Hematopoietic multipotent progenitor cell treated with erythropoietin and hydrocortisone succinate and interleukin-3 and kit ligand, for 8 days (in vitro differentiated cells): ENCODE measurements at places on chromosomes 3 and 15.

GRCh38 chr15:62104401-62104800, 37.6 kb downstream of the C2CD4A start:
- DNase-seq, result no peak

GRCh38 chr15:34365836-34366235, 1.2 kb downstream of the LPCAT4 start:
- no peak for DNase-seq

DNA sequence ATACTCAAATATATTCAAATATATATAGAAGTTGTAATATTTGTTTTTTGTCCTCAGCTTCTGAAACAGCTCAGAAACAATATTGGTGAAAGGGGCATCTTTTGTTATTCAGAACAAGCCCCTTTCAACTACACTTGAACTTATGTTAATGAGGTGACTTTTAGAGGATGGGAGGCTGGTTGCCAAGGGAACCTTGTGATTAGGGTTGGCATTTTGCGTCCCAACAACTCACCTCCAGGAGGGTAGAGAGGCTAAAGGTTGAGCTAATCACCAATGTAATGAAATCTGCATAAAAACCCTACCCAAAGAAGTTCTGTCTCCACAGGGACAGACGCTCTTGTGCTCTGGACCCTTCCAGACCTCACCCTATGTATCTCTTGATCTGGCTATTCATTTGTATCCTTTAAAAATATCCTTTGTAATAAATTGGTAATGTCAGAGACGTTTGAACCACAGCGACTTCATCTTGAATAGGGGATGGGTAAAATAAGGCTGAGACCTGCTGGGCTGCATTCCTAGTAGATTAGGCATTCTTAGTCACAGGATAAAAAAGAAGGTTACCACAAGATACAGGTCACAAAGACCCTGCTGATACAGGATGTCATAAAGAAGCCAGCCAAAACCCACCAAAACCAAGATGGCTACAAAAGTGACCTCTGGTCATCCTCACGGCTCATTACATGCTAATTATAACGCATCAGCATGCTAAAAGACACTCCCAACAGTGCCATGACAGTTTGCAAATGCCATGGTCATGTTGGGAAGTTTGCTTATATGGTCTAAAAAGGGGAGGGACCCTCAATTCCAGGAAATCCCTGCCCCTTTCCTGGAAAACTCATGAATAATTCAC, 111.1 kb downstream of the FMN1 start:
- DNase-seq, result no peak

DNA sequence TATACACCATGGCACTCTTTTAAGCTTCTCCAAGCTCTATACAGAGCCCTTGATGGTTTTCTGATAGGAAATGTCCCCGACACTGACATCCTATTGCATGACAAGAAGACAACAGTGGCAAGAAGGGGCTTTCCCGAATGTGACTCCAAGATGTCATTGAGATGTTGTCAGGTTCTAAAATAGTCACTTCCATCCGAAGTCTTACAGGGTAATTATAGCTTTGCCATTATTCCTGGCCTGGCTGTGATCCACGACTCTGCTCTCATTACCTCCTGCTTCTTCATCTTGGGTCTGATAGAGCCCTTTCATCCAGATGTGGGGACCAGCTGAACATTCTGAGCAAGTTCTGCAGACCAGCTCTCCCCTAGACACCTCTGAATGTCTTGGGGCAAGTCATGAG, 40.6 kb upstream of the ADAMTS9 start:
- no peak for DNase-seq

- DNase-seq, result no peak
Observed at GRCh38 chr3:130395331-130395730, 49.9 kb downstream of the COL6A5 start.

- DNase-seq, result peak; percentile 50
Observed at GRCh38 chr3:81643721-81644120, 117.7 kb downstream of the GBE1 start.

DNA sequence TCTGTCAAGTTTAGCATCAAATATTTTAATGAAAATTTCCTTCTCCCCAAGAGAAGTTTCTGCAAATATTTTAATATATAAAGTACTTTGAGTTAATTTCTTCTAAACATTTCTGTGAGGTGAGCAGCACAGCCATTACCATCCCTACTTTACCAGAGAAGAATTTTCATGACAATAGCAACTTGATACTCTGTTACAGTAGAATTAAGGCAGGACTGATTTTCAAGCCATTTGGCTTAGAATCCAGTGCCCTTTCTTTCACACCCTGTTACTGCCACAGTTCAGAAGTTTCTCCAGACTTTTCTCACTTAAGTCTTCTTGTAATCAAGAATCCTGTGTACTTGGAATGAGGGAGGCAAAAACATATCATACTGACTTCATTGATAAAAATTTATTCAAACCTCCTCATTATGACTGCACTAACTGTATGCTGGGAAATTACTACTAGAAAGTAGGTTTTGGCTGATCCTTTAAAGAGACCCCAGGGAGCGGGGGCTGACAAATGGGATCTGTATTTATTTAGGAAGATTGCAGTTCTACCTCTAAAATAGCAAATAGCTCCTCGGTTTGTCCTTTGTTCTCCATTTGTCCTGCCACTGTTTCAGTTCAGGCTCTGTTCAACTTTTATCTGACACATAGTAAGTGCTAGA, 557.0 kb upstream of the SGO1 start:
- DNase-seq, result no peak

DNA sequence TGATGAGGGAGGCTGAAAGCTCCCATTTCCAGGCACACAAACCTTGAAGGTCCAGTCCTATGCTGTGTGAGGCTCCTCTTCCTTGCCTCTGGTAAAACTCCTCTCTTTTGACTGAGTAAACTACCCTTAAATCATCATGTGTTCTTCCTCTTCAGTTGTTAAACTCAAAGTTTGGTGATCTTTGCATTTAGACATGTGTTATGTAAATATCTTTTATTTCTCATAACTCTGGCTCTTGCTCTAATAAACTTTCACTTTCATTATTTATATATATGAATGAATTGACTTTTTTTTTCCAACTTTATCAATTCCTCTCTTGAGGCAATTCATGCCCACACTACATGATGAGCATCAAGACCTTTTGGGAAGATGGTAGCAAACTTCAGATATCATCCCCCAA, 26.6 kb downstream of the SUCNR1 start:
- DNase-seq, result no peak

GRCh38 chr3:117756563-117756962, 1047.0 kb downstream of the TUSC7 start:
- DNase-seq, result no peak

- DNase-seq, result peak; percentile 26
Observed at GRCh38 chr15:34436956-34437442, 609 bp downstream of the GOLGA8A start.

- DNase-seq, result peak; percentile 96
Observed at GRCh38 chr3:72591522-72592421, 256.5 kb downstream of the SHQ1 start.

DNA sequence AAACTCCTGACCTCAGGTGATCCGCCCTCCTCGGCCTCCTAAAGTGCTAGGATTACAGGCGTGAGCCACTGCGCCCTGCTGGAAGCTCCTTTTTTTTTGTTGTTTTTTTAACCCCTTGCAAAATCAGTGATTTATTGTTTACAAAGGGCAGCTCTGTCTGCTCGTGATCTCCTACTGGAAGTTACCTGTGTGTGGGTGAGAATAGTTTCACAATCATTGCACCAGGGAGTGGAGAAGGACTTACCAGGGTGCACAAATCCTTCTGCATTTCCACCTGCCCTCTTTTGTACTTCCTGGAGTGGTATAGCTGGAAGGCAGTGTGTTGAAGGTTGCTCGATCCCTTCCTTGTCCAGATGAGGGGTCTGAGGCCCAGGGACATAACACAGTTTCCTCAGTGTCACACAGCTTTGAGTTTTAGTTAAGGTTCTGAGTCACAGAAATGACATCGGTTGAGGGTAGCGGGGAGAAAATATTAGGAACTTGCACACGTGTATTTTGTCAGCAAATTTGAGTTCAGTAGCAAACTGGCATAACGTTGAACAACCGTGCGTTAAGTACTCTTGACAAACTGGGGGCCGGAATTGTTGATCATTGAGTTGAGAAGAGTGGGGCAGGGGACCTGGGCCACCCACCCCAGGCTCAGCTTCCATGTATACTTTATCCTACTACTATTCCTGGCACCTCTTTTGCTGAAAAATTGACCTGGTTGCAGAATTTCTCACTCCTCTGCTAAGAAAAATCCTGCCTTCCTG, 11.3 kb upstream of the TRAK1 start:
- DNase-seq, result no peak

GRCh38 chr15:79601405-79602086, 169.4 kb downstream of the MINAR1 start:
- no peak for DNase-seq

DNA sequence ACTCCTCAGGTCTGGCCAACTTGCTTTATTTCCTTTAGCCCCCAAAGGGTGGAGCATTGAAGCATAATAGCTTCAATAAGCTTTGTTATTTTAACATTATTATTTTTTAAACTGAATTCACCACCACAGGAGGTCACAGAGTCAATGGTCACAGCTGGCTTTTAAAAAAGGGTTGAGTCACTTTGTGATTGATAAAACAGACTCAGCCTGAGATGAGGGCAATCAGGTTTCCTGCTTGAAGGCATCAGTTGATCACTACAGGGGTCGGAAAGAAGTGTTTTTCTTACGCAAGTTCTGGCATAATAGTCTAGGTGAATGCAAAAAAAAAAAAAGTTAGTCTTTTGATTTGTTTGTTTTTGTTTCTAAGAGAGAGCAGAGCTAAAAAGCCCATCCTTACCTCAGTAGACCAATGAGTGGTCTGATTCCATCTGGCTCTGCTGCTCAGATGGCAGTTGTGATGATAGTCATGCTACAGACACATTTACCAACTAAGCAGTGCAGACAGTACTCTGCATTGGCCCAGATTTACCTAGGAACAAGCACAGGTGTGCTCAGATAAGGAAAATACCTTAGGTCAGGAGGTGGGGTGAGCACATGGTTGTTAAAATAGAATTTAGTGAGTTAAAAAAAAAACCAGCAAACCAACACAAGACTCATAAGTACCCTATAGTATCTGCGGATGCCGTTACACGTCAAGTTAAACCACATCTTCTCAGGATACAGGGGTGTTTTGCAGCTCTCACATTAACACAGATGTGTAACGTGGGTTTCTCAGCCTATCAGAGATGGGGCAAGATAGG, 22.6 kb downstream of the ZNF80 start:
- DNase-seq, result no peak

DNA sequence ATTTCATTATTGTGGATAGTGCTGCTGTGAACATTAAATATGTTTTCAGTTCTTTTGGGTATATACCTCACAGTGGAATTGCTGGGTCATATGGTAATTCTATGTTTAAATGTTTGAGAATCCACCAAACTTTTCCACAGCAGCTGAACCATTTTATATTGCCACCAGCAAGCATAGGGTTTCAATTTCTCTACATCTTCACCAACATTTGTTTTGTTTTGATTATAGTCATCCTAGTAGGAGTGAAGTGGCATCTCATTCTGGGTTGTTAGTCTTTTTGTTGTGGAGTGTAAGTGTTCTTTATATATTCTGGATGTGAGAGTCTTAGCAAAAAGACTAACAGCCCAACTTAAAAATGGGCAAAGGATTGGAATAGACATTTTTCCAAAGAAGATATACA, 6.0 kb downstream of the RPUSD2 start:
- DNase-seq, result no peak

DNA sequence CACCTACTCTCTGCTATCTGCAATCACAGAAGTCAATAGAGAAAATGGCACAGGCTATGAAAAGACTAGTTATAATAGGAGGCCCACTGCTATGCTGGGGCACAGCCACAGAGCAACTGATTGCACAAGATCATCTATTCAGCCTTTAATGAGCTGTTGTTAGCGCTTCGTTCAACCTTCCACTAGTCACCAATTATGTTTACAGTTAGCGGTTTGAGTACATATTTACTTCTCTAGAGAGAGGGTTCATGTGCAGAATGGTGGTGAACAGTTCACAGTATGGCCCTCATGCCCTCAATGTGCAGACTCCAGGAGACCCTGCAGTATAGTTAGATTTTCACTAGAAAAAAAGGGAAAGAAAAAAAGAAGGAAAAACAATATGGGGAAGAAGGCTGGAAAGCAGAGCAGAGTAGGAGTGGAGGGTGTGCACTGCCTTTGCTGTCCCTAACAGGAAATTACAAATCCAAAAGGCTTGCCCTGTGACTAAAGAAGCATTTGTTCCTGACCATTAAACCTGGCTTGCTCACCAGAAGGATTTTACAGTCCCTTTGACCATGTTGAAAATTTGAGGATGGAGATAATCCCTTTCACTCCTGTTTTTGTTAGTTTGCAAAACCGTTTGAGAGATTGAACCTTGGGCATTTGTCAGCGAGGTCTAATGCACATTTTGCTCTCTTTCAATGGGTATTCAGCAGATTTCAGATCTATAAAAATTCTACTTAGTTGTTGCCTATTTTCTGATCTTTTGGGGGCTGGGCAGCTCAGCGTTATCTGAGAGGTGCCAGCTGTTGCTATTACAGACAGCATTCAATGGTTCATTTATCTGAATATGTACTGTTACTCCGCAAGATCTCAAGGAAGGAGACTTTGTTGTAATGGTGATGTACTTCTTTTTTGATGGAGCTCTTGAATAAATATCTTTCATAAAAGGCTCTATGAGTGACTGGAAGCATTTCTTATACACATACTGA, 296.1 kb downstream of the LSAMP start:
- no peak for DNase-seq

- DNase-seq, result no peak
Observed at GRCh38 chr3:184300378-184300720, 1.3 kb downstream of the PSMD2 start.

GRCh38 chr15:57496946-57497869, 94.5 kb upstream of the MYZAP start:
- DNase-seq, result no peak

DNA sequence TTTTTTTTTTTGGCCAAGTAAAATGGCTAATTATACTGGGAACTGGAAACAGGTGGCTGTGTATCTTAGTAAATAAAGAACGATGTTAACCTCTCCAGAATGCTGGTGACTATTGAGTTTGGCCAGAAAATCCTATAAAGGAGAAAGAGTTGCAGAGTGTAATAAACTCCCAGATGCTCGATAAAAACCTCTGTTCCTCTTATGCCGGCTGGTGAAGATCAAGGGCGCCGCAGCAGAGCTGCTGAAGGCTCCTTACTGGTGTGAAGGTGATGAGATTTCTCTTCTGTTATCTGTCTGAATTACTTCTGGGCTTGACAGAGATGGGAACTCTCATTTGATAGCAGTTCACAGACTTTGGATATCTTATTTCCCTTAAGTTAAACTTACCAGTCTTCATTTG, 104.6 kb downstream of the PTPRG start:
- DNase-seq, result no peak

- peak; percentile 26 for DNase-seq
Observed at GRCh38 chr3:15428539-15428938, 1.1 kb downstream of the EAF1 start.
